ENCODE measurements at places on chromosomes 6 and 20.

DNA sequence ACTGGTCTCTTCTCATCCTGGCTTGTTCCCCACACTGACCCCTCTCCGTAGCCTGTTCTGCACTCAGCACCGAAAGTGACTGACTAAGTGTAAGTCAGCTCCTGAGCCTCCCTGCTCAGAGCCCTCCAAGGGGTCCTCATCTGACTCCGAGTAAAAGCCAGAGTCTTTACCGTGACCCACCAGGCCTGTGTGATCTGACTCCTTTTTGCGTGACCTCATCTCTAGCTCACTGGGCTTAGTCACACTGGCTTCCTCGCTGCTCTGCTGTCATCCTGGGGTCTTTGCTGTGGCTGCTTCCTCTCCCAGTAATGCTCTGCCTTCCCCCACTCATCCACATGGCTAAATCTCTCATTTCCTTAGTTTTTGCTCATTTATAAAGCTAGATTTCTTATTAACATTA, 116.6 kb downstream of the PLCB4 start:
- no peak for DNase-seq

DNA sequence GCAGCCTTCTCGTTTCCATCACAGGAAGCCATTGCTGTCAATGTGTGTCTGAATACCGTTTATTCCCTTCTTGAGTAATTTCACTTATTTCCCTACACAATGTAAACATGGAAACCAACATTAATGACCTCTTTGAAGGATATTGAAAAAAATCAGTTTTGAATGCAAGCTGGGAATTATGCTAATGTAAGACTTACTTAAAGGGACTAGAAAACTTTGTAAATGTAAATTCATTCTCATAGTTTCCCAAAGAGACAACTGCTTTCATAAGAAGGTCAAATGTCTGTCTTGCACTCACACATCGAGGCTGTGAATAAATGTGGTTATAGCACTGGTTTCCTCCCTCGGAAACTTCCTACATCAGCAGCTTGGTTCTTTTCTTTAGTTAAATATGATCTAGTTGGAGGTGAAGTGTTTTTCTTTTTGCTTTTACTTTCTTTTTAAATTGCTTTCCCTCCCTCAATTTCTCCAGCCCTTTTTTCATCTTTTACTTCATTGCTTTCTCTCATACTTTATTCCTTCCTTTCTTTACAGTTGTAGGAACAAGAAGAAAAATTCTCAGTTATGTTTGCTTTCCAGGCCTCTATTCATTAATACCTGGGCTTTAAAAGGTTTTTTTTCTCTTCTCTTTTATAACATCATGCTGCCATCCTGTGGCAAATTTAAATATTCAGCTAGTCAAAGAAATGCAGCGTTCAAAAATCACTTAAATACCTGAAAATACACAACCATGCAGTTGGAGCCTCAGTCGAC, 108.3 kb downstream of the TNFAIP3 start:
- peak; percentile 31 for DNase-seq

DNA sequence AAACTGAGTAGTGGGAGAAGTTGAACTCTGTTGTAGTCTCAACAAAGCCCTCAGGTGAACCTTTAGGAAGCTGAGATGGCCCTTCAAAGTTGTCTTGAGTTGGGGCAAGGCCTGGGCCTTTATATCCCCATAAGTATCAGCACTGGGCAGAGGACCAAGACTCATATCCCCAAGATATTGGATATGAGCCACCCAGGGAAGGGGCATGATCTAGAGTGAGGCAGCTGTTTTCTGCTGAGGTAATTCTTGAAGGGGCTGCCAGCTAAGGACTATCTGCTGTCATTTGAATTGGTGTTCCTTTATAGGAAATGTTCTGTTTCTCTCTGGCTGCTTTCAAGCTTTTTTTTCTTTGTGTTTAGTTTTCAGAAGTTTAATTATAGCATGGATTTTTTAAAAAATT, 140.7 kb upstream of the FLRT3 start:
- DNase-seq, result no peak

DNA sequence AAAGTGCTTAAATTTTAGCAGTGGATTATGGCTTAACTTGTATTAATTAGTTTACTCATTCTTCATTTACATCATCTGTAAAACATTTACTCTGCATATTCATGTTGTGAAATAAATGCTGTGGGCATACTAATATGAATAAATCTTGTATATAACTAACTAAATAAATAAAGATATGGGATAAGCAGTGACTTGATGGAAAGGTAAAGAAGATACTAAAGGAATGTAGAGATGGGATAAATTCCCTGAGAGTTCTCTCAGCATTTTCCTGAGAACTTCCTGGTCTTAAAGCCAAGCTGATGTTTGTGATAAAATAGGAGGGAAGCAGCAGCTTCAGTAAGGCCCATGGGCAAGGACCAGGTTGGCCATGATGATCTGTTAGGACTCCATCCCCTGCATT, 652.1 kb downstream of the RNF144B start:
- DNase-seq, result no peak

- DNase-seq, result peak; percentile 62
These were observed 78.9 kb downstream of the OLIG3 start for GRCh38 chr6:137415127-137415833.

All from stimulated activated CD4-positive, alpha-beta T cell treated with anti-CD3 and anti-CD28 coated beads, Interleukin-2, amount 100 ng/mL, for 24 hours (primary cell).